ENCODE measurements at places on chromosomes 2 and 18. TPM values are rescaled to one million over a fixed set of nuclear protein-coding genes. Genes with fewer than 3 reads are reported as not detected.
A peak's percentile ranks its signal among the peaks of the same experiment; 100 is the strongest.

Gene KRTCAP3
- total RNA-seq = 104 TPM

Gene CHRNG
- total RNA-seq = not detected

Gene RIT2
- total RNA-seq = not detected

Gene ZSWIM2
- total RNA-seq = not detected

Gene PLCL1
- total RNA-seq = 1.1 TPM

Gene SPP2
- not detected for total RNA-seq

Gene CAPN14
- total RNA-seq = 0.47 TPM

Gene LONRF2
- 1.6 TPM for total RNA-seq

GRCh38 chr2:105324101-105324500 is 5.4 kb downstream of the TGFBRAP1 start:
- DNase-seq = no peak

GRCh38 chr18:37672932-37673595 is 107.5 kb upstream of the CELF4 start:
- DNase-seq = no peak

DNA sequence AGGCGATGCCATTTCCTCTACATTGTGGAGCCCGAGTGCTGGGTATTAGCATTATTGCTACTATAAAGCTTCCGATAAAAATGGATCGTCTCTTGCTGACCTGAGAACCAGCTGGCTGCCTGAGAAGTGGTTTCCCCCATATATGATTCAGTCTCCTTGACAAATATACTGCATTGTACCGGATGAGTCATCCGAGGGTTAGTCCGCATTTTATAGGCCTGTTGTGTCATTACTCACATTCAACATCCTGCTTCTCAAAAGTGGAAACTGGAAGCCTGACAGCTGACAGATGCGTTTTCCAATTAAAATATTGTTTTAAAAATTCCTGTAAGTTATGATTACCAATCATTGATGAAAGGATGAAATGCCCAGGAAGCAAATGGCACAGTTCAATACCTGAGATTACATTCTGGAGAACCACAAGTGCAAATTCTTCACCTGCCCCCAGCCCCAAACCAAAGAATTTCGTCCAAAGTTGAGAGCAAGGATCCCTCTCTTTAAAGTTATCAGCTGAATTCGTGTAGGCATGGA is 65.7 kb downstream of the SPRED2 start:
- no peak for DNase-seq

DNA sequence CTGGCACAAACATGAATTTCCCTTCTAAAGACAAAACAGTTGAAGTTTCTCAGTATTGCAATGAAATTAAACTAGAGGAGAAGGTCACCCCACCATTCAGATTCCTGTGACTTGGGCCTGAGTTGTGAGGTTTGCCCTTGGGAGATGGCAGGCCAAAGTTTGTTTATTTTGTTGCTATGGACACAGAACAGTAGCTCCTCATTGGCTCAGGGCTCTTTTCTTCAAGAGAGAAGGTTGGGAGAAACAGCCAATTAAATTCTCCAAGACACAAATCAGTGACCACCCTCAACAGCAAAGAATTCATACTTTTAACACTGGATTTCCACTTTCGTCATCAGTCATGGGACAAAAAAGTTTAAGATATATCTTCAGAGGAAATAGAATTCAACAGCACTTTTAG is at the start of gene FLACC1:
Gene FLACC1 (minus strand): TSS at position 125 of the 400 bp plus-strand sequence. CDS start 5,941 bp downstream, outside the sequence.
- no peak for DNase-seq

DNA sequence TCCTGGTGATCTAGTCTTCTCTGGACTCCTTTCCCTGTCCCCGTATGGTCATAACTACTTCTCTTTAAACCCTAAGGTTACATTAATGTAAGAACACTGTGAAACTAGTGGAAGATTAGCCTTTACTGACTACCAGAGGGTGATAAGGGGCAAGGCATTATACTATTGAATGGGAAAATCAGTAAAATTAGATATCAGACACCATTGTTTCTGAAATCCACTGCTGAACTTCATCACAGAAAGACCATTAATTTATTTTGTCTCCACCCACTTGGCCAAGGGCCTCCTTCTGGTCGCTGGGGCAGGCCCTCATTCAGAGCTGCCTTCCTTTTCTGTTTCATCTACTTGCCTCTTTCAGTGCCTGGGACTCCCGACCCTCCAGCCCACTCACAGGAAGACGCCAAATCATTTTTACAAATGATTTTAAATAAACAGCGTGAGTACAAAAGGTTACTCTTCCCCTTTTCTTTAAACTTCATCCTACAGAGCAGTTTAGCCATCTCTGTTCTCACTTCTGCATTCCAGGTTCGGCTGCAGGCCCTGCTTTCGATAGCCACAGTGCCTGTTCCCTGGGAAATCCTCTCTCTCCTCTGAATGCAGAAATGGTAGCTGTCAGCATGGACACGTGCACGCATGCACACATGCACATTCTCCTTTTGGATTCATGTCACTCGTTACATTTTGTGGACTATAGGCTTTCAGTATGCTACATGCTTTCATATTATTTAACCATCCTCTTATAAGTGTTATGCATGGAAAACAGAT is 70.3 kb upstream of the DOCK10 start:
- DNase-seq = no peak

- no peak for DNase-seq
Observed at GRCh38 chr2:209970271-209970670, 32.2 kb upstream of the RPE start.

DNA sequence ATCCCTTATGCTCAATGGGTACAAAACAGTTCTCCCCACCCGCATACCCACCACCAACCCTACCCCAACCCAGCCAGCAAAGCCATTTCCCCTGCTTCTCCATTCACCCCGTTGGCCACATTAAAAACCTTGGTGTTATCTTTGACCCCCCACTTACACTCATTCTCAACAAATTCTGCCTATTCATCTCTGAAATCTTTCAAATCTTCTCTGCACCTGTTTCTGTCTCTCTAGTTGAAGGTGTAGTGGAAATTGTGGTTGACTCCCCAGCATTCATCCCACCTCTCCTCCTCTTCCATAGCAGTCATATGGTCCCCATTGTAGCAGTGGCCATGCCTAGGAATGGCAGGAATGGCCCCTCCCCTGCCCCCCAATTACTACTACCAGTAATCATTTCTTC is 20.5 kb upstream of the TET3 start:
- no peak for DNase-seq

GRCh38 chr2:240637901-240638345 is 12.6 kb downstream of the GPR35 start:
- DNase-seq = no peak

DNA sequence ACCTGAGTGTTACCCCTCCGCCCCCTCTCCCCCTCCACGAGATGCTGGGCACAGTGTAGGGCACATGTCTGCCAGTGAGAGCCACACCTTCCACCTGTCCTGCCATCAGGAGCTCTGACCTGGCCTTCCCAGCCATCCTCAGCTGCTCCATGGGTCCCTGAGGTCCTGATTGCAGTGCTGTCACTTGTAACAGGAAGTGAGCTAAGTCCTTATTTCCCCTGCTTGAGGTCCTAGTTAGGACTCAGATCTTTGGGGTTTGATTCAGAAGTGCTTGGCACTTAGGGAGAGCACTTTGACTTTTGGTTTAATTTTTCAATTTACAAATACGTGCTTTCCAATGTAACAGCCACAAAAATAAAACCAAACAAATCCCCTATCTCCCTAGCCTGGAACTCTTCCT is 125.5 kb downstream of the WDSUB1 start:
- no peak for DNase-seq

GRCh38 chr2:53075760-53076159 is 691.8 kb upstream of the CHAC2 start:
- no peak for DNase-seq

GRCh38 chr2:199895406-199895805 is 15.7 kb upstream of the C2orf69 start:
- no peak for DNase-seq

DNA sequence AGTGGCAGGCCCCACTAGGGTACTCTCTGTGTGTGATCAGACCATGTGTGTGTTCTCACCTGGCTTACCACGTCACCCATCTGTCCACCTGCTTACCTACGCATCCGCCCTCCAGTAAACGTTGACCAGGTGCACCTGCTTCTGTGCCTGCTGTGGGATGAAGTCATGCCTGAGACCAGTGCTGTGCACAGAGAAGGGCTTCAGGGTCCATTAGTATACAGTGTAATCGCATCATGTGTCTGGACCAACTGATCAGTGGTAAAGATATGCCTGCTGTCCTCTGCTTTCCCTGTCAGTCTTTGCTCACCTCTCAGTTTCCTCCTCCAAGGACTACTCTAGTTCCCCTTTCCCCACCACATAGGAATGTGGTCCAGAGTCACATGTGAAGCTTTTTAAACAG is 109.3 kb downstream of the FHOD3 start:
- DNase-seq = no peak

DNA sequence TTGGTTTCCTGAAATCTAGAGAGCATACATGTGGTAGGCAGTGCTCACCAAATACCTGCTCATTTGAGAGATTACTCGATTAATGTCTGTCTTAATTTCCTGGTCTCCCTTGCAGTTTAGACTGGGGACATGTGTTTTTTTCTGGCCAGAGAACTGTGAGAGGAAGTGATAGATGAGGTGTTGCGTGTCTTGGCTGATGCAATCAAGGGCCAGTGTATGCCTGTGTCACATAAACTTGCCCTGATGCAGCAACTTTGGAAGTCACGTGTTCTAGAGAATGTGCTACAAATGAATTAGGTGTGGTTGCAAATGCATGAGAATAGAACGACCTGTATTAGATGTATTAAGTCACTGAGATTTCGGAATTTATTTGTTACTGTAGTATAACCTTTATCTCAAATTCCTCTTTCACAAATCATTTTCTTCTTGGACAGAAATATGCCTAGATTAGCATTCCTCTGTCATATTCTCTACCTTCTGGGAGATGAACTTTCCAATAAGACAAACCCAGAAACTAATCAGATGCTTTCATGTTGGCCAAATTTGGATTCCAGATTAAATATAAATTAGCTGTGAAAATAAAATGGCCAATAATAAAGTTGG is 9.9 kb upstream of the IL1A start:
- DNase-seq = peak; percentile 16

GRCh38 chr2:174717273-174717672 is 47.0 kb downstream of the CHRNA1 start:
- DNase-seq = no peak

GRCh38 chr18:3655254-3656050 is 205.5 kb downstream of the TGIF1 start:
- no peak for DNase-seq

DNA sequence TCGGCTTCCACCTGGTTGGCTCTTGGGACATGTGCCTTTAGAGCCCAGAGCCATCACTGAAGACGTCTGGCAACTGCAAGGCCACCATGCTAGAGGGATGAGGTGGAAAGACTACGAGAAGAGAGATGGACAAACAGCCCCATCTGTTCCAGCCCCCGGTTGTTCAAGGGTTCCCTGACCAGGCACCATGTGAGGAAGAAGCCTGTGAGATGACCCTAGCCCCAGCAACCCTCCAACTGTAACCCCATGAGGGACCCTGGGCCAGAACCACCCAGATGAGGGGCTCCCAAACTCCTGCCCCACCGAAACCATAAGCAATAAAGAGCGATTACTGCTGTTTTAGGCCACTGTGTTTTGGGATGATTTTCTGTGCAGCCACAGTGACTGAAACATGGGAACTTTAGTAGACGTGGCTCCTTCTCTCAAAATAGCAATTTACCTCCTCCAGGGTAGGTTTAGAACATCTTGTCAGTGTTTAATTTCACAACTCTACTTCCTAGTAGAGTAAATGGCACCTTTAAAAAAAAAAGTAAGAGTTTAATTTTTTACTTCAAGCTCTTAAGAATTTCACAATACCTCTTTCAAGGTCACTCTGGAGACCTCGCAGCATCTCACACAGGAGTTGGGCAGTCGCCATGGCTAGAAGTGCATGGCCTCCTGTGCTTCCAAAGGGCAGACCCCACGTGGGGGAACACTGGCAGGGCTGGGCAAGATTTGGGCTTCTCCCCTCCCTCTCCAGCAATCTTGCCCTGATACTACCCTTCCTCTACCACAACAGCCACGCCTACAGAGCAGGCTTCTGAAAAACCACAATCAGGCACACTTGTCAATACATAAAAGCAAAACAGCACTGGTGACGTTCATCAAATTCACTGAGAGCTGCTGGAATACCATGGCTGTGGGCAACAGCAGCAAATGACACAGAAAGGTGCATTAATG is 48.8 kb downstream of the TMEM163 start:
- DNase-seq = no peak

GRCh38 chr2:42545841-42546390 is 22.5 kb upstream of the MTA3 start:
- DNase-seq = no peak

DNA sequence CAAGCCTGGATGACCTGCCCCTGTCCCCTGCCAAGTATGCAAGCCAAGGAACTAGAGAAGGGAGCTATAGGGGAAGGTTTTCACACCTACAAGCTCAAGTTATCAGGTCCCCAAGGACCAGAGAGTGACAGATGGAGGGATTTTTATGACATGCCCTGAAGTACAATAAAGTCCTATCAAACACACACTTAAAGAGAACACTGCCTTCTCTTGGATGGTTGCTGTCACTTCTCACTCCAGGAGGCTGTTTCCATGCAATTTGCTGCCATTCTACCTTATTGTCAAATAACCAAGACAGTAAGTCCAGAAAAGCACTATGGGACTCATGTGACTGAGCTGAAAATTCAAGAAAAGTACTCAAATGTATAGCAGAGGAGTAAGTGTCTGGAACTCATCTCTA is 76.6 kb upstream of the DDX18 start:
- DNase-seq = no peak

GRCh38 chr18:80251700-80252099 is 4.4 kb upstream of the PARD6G start:
- DNase-seq = no peak

DNA sequence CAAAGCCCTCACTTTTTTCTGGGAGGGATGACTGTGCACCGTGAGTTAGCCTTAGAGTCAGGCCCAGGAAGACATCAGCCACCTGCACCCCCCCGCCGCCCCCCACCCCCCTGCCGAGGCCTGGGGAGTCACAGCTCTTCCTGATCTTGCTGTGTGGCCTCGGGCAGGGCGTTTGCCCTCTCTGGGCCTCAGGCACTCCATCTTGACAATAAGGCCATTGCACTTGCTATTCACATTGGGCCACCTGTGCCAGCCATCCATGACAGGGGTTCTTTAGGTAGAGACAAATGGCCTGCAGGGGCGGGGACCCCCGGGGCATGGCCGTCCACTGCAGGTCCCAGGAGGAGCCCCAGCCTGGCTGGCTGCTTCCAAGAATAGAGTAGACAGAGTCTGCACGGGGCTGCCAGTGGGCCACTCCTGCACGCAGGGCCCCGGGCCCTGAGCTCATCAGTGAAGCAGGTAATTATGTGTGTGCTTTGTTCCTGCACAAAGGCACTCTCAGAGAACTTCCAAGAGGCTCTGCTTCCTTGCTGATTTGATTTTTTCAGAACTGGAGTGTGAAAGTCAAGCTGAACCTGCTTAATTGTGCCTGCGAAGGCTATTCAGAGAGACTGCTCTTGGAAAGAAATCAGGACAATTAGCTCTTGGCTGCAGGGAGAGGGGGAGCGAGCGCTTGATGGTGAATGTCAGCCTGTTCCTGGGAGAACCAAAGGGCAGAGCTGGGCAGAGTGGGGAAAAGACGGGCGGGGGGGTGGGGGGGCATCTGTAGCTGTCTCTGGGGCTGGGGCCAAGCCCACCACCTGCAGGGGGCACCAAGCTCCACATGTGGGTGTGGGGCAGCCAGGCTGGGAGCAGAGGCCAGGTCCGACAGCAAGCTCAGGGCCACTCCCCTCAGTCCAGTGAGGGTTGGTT is 40.3 kb downstream of the RRM2 start:
- DNase-seq = no peak

GRCh38 chr2:12007282-12007681 is 260.9 kb downstream of the LPIN1 start:
- no peak for DNase-seq
